GM13977 (cell line): ENCODE measurements at places on chromosomes 7 and 10.

DNA sequence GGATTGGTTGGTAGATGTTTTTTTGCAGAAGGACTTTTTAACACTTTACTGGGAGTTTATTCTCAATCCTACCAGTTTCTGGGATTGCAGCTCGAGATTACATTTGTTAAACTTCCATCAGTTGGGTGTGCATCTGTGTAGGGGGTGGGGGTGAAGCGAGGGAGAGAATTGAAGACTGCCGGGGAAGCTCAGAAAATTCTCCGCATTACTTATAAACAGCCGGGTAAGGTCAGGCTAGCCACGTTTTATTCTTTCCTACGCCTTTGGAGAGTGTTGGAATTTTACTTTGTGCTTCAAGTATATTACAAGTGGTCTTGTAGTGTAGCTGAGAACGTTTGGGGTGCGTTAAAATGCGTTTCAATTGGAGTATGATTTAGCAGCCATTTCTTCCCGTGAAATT, 1.1 kb downstream of the PALS2 start:
- DNase-seq, result peak; percentile 20

DNA sequence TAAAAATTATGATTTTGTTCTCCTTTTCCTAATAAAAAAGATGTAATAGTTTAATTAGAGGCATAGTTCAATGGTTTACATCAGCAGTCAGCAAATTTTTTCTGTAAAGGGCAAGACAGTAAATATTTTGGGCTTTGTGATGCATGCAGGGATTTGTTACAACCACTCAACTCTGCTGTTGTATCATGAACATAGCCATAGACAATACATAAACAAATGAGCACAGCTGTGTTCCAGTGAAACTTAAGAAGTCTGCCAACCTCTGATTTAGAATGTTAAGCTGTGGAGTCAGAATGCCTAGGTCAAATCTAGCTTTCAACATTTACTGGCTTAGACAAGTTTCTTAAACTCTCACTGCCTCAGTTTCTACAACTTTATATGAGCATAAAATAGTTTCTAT, 31.6 kb downstream of the ASZ1 start:
- no peak for DNase-seq

DNA sequence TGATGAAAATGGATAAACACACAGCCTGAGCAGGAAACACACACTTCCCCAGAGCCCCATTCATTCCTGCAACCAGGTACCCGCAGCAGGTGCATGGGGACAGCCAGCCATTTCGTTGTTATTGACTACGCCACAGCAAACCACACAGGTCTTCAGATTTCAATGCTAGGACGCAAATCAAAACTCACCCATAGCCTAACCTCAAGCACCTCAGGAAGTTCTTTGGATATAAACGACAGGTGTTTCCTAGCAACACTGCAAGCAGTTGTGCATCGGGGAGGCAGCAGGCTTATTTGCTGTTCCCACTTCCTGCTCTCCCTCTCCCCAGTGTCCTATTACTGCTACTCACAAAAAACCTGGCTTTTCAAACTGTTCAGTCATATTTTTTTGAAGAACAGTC, 176.5 kb upstream of the FRMD4A start:
- DNase-seq, result no peak

- peak; percentile 53 for DNase-seq
These were observed 32.1 kb downstream of the JCAD start for GRCh38 chr10:30027057-30028005.

DNA sequence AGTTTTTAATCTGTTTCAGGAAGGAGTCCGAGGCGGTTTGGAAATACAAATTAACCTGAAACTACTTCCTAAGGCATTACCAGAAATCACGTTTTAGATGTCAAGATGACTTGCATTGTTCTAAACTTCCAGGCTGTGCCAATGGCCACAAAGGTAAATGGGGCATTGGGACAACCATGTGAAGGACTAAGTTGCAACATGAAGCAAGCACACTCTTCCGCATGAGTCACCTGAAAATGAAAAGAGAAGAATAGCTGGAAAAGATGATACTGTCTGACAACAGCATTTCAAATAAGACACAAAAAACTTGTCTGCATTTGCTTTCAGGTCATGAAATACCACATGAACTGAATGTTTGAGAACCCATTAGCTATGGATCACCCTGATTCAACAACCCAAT, 262.1 kb downstream of the AHR start:
- DNase-seq, result no peak

DNA sequence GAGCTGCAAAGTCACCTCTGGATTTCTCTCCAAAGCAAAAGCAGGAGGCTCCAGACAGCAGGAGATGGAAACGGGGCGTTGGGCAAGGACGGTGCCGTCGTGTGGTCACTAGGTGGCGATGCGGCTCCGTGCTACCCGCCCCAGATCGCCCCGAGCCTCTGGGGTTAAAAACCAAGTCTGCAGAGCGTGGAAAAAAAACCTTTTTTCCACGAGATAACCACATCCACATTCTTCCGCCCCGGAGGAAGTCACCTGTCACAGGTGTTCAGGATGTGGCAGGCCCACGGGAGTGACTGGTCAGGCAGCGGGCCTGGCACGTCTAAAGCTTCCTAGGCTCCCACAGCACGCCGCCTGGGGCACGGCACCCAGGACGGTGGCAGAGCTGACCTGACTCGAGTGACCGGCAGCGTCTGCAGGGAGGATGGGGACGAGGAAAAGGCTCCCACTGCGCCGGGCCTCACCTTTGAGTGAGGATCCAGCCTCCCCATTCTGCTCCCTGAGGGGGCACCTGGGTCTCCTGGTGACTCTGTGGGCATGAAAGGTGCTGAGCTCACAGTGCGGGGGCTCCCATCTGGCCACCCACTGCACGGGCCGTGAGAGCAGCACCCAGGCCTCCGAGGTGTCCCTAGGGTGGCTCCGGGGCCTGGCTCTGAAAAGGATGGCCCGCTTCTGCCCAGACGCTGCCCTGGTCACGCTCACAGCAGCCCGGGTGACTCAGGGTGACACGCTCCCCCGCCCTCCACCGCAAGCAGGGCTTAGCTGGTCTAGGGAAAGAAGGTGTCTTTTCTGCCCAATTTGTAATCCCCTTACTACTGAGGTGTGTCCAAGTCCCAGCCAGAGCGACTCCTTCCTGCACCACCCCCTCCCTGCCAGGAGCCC, 71.3 kb upstream of the TNRC18 start:
- DNase-seq, result peak; percentile 90

DNA sequence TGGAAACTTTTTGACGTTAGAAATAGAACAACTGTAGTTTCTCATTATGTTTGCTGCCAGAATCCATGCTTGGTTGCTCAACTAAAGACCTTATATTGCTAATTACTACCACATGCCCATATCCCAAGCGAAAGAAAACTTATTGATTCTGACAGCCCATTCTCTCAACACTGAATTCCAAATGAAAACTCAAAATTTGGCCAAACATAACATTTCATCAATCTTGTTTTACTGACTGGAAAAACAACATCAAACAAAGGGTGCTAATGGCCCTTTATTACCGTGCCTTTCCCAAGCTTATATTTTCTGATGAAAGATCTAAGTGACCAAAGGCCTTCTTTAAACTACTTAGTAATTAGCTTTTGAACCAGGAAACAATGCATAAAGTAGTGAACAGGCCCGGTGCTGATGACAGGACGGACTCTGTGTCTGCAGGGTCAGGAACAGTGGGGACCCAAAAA, 531.8 kb downstream of the KCNMA1 start:
- no peak for DNase-seq

GRCh38 chr7:99196536-99197258, 11.2 kb downstream of the KPNA7 start:
- no peak for DNase-seq

DNA sequence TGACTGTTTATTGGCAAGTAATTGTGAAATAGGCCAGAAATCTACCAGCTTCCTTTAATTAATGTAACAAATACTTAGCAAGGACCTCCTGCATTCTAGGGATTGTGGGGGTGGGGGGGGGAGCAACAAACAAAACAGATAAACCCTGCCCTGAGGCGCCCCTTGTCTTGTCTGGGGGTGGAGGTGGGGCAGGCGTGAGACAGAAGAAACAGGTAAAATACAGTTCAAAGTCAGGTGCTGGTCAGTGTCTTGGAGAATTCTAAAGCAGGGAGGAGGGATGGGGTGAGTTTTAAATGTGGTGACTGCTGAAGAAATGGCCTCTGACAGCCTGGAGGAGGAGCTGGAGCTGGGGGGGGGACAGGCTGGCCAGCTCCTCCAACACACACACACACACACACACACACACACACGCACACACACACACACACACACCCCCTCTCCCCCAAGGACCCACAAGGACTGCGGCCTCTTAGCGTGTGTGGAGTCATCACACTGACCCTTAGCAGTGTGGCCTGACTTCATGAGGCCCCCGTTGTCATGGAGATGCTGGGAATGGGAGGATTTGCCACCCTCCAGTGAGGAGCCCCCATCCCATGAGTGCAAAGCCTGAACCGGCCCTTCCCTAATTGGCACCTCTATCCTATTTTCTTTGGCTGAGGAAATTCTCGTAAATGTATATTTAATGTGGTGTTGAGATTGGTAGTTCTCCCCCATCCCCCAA, 190.4 kb downstream of the MGMT start:
- DNase-seq, result no peak

DNA sequence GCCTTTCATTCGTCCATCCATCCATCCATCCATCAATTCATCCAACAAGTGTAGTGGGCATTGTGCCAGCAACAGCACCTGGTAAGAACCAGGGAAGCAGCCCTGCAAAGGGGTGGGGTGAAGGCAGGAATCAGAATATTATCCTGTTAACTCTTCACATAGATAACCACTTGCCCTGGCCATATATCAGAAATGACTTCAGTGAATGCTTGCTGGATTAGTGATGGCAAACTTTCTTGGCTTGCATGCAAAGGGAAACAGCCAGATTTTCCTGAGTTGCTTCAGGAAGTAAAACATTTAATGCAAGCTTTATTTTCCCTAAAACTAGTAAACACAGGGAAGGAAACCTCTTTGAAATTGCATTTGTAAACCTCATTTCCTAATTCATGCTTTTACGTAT, 743 bp downstream of the OR2A5 start:
- DNase-seq, result no peak

- no peak for DNase-seq
These were observed 159.2 kb downstream of the CCDC3 start for GRCh38 chr10:12842310-12842709.

GRCh38 chr10:62069452-62070178, 168.1 kb downstream of the ARID5B start:
- DNase-seq, result no peak

DNA sequence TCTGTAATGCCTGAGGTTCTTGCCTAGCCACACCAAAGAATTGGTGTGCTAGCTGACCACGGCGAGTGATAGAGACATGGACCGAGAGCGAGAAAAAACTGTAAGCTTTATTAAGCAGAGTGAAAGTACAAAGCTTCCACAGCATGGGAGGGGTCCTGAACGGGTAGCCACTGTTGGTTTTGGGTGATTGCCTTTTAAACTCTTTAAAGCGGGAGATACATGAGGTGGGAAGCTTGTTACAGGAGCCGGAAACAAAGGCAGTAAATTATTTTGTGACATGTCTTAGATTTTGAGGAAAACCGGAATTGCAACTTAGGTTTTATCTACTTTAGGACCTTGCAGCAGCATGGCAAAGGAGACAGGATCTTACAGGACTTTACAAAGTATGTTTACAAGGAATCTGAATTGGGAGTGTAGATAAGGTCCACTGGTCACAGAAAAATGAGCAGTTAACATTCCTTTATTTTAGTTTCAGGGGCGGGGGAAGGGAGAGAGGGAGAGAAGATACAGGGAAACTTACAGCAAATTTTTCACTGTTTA, 252.7 kb upstream of the MBL2 start:
- no peak for DNase-seq

- no peak for DNase-seq
These were observed 514.5 kb downstream of the PTPRN2 start for GRCh38 chr7:158072991-158073730.

GRCh38 chr7:11751315-11751714, 80.7 kb downstream of the THSD7A start:
- no peak for DNase-seq

DNA sequence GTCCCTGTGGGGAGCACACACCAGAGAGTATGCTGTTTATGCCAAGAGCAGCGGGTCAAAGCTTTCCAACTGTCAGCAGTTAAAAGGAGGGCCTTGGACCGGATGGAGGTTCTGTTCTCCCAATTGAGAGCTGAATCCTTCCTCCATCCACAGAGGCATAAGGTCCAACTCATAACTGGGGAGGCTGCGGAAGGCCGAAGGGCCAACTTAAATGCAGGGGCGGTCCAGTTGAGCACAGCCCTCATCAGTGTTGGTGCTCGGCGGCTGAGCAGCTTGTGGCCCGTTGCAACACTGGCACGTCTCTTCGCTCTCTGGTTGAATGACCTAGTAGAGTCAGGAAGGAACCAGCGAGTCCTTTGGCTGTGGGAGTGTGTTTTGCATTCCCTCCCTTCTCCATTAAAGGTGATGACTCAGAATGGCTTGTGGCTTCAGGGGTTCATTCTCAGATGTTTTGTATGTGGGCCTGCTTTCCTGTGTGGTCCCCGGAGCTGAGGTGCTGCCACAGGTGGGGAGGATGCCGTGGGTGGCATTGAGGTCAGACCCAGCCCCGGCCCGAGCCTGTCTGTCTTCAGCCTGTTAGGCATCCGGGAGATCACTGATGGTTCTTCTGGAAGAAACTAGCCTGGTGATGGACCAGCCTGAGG, 44.8 kb upstream of the DMBT1 start:
- peak; percentile 42 for DNase-seq

DNA sequence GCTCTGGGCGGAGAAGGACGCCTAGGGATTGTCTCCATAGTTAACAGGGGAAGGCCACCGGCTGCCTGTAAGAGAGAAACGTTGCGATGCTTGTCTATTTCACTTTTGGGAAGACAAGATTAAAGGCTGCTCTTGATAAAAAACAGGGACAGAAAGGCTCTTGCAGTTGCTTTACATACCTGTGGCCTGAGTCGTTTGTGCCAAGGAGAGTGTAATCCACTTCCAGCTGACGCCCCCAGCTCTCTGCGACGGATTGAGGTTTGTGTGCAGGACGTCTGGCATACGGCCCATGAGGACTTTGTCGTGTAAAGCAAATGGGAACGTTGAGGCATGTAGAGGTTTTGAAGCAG, 1.1 kb downstream of the MAP3K8 start:
- no peak for DNase-seq

- no peak for DNase-seq
These were observed 8.6 kb upstream of the LRRN3 start for GRCh38 chr7:111082351-111082750.
